CD4-positive, alpha-beta T cell (primary cell): ENCODE measurements at places on chromosomes 7 and 10.

- no peak overlapping the region for H3K4me3 ChIP-seq
- H3K27ac ChIP-seq = no peak overlapping the region
- H3K36me3 ChIP-seq = no peaks in the 10 kb centered on the region
- H3K27me3 ChIP-seq = no peaks in the 10 kb centered on the region
Measured at GRCh38 chr10:127440371-127440770, 108.7 kb upstream of the NPS start.

- no peaks in the 10 kb centered on the region for H3K27me3 ChIP-seq
- no peak overlapping the region for H3K4me3 ChIP-seq
- no peaks in the 10 kb centered on the region for H3K4me1 ChIP-seq
- no peak overlapping the region for H3K27ac ChIP-seq
Measured at GRCh38 chr10:131706952-131707351, 193.9 kb upstream of the PPP2R2D start.

- H3K27ac ChIP-seq = no peak overlapping the region
- H3K4me1 ChIP-seq = no peaks in the 10 kb centered on the region
- no peak for DNase-seq
- H3K4me3 ChIP-seq = no peak overlapping the region
- H3K36me3 ChIP-seq = no peaks in the 10 kb centered on the region
Measured at GRCh38 chr7:157699357-157700013, 362.7 kb downstream of the DNAJB6 start.

DNA sequence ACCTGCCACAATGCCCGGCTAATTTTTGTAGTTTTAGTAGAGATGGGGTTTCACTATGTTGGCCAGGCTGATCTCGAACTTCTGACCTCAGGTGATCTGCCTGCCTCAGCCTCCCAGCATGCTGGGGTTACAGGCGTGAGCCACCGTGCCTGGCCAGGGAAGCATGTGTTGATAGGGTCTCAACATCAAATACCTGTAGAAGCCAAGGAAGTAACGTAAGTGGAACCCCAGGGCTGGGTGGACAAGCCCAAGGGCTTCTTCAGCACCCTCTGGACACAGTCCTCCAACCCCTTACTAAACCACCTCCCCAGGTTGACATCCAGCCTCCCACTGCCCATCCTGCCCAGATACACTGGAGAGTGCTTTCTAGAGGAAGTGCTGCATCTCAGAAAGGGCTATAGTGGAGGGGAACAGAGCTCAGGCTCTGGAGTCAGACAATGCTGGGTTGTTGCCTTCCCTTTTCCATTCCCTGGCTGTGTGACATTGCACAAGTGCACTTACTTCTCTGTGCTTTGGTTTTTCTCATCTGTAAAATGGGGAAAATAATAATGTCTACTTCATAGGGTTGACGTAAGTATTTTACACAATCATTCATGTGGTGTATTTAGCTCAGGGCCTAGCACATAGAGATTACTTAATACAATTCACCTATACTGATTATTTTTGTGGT lies 73.9 kb upstream of the KAT6B start:
- H3K4me3 ChIP-seq = no peak overlapping the region
- no peak for DNase-seq
- no peaks in the 10 kb centered on the region for H3K36me3 ChIP-seq

GRCh38 chr10:101099901-101100300 lies 31.2 kb upstream of the TLX1 start:
- peaks cover 35% of the 10 kb centered on the region for H3K27me3 ChIP-seq
- H3K4me3 ChIP-seq = no peak overlapping the region
- H3K36me3 ChIP-seq = no peaks in the 10 kb centered on the region
- H3K27ac ChIP-seq = no peak overlapping the region
- no peak for DNase-seq

GRCh38 chr7:72101444-72101843 lies 310.7 kb downstream of the CALN1 start:
- no peak for DNase-seq
- H3K36me3 ChIP-seq = no peaks in the 10 kb centered on the region
- no peak overlapping the region for H3K4me3 ChIP-seq
- no peaks in the 10 kb centered on the region for H3K4me1 ChIP-seq
- no peak overlapping the region for H3K27ac ChIP-seq

GRCh38 chr10:7667262-7668141 lies 736 bp upstream of the ITIH5 start:
- no peaks in the 10 kb centered on the region for H3K36me3 ChIP-seq
- peaks cover 24% of the 10 kb centered on the region for H3K27me3 ChIP-seq
- H3K4me3 ChIP-seq = peak overlapping the region; percentile 26
- H3K4me1 ChIP-seq = peaks cover 16% of the 10 kb centered on the region

GRCh38 chr7:19009936-19010280 lies 107.5 kb downstream of the TWIST1 start:
- H3K36me3 ChIP-seq = no peaks in the 10 kb centered on the region
- no peaks in the 10 kb centered on the region for H3K4me1 ChIP-seq
- no peaks in the 10 kb centered on the region for H3K27me3 ChIP-seq
- no peak overlapping the region for H3K4me3 ChIP-seq
- no peak for DNase-seq
- no peak overlapping the region for H3K27ac ChIP-seq

DNA sequence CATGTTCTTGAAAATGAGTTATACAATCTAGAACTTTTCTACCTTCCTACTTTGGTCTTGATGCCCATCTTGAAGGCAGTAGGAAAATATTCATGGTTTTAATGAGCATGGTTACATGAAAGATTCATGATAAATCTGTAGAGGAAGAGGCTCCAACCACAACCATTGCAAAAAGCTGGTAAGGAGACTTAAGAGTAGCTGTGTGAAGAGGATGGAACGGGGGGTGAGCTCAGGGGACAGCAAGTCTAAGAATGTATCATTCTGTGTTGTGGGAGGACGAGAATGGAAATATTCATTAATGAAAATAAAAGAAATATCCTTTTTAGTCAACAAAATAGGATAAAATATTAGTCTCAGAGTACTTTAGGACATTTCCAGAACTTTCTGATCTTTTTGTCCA lies 81.1 kb downstream of the BMPER start:
- no peak overlapping the region for H3K27ac ChIP-seq
- no peaks in the 10 kb centered on the region for H3K27me3 ChIP-seq
- no peak overlapping the region for H3K4me3 ChIP-seq
- no peak for DNase-seq
- no peaks in the 10 kb centered on the region for H3K4me1 ChIP-seq

GRCh38 chr10:29039677-29040189 lies 249.1 kb upstream of the LYZL1 start:
- H3K4me1 ChIP-seq = no peaks in the 10 kb centered on the region
- no peaks in the 10 kb centered on the region for H3K36me3 ChIP-seq
- no peaks in the 10 kb centered on the region for H3K27me3 ChIP-seq

DNA sequence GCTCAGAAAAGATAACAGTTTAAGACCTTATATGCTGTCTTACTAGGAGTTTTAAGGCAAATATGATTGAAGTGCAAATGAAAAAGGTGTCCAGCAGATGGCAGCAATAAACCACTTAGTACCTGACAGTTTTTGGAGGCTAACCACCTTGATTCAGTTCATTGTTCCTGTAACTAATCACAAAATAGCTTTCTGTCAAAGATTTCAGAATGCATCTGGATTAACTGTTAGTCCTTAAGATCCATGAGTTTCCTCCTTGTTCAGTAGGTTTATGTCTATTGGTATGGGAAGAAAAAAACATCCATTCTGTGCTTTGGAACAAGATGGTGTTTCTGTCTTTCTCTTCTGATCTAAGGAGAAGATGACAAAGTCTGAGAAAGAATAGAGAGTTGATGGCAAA lies 46.6 kb downstream of the CCSER2 start:
- no peak overlapping the region for H3K27ac ChIP-seq
- no peak for DNase-seq
- H3K4me3 ChIP-seq = no peak overlapping the region
- peaks cover 48% of the 10 kb centered on the region for H3K36me3 ChIP-seq
- H3K27me3 ChIP-seq = no peaks in the 10 kb centered on the region

DNA sequence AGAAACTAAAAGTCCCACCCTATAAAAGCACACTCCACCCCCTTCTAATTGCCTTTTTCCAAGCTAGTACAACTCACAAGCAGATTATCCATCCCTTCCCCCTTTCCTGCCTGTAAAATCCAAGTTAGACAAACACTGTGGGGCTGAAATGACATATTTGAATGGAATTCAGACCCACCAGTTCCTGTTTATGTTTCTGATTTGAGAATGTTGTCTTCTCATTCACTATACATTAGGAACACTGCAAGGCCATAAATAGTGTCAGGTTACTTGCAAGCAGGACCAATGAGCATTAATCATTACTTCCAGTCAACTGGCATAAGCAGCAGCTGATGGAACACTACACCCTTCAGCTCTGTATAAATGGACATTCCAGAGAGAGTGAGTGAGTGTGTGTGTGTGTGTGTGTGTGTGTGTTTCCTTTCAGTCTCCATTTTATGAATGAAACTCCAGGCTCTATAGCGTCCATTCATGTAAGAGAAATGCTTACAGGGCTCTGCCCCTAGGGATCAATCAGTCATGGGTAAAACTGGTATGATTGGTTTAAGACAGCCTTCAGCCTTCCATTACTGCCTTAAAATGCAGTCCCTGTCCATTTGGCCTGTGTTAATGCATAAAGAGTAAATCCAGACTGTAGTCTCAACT lies 69.3 kb downstream of the ETV1 start:
- no peaks in the 10 kb centered on the region for H3K4me1 ChIP-seq
- no peaks in the 10 kb centered on the region for H3K36me3 ChIP-seq
- no peak overlapping the region for H3K27ac ChIP-seq
- DNase-seq = no peak
- no peaks in the 10 kb centered on the region for H3K27me3 ChIP-seq

DNA sequence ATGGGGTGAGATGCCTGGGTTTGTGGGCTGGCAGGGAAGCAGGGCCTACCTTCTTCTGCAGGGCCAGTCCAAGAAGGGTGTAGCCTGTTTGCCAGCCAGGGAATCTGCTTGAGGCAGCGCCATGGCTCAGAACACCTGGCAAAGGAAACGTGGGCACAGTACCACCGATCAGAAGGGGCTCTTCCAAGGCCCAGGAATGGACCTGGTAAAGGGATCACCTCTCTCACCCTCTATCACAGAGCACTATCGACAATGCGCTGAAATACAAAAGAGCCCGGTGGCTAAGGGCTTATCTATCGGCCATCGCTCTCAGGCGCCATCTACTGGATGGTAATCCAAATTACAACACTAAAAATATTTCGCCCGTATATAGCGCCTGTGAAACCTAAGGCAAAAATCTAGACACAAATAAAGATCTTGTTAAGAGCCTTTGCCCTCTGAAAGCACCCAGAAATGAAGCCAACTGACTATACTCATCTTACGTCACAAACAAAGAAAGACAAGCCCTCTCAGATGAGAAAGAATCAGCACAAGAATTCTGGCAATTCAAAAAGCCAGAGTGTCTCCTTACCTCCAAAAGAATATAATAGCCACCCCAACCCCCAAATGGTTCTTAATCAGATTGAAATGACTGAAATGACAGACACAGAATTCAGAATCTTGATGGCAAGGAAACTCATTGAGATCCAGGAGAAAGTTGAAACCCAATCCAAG lies 217.8 kb upstream of the HPS1 start:
- H3K36me3 ChIP-seq = no peaks in the 10 kb centered on the region
- H3K27ac ChIP-seq = no peak overlapping the region
- H3K4me3 ChIP-seq = no peak overlapping the region
- peaks cover 3% of the 10 kb centered on the region for H3K27me3 ChIP-seq
- DNase-seq = peak; percentile 5
- H3K4me1 ChIP-seq = no peaks in the 10 kb centered on the region

- H3K27me3 ChIP-seq = no peaks in the 10 kb centered on the region
- H3K4me1 ChIP-seq = no peaks in the 10 kb centered on the region
- H3K36me3 ChIP-seq = peaks cover 36% of the 10 kb centered on the region
- H3K27ac ChIP-seq = no peak overlapping the region
Measured at GRCh38 chr7:32587411-32587948, 92.2 kb downstream of the AVL9 start.

- DNase-seq = no peak
- H3K4me1 ChIP-seq = no peaks in the 10 kb centered on the region
- H3K36me3 ChIP-seq = no peaks in the 10 kb centered on the region
- no peak overlapping the region for H3K4me3 ChIP-seq
Measured at GRCh38 chr7:132548489-132549078, 27.7 kb downstream of the PLXNA4 start.

DNA sequence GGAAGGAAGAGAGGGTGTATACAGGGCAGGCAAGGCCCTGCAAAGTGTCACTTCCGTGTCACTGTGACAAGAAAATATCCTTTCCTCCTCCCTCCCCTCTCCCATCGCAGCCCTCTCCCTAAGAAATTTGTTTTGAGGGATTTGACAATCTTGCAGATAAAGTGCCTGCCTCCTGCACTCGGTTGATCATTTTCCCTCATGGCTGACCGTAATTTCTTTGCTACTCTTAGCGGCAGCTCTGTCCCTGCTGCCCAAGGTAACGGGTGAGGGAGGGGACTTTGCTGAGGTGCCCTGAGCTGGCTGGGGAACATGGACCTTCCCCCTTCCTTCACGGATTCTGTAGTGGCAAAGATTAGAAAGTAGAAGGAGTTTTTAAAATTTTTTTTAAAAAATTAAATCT lies 179.1 kb downstream of the TCF7L2 start:
- no peaks in the 10 kb centered on the region for H3K36me3 ChIP-seq
- no peak overlapping the region for H3K27ac ChIP-seq
- no peak overlapping the region for H3K4me3 ChIP-seq
- no peak for DNase-seq
- peaks cover 25% of the 10 kb centered on the region for H3K27me3 ChIP-seq
- H3K4me1 ChIP-seq = no peaks in the 10 kb centered on the region

GRCh38 chr7:67489881-67490280 lies 493.2 kb downstream of the TYW1 start:
- no peaks in the 10 kb centered on the region for H3K36me3 ChIP-seq
- DNase-seq = no peak
- H3K4me1 ChIP-seq = no peaks in the 10 kb centered on the region
- H3K27ac ChIP-seq = no peak overlapping the region
- H3K4me3 ChIP-seq = no peak overlapping the region
- no peaks in the 10 kb centered on the region for H3K27me3 ChIP-seq

- peaks cover 24% of the 10 kb centered on the region for H3K4me1 ChIP-seq
- H3K27ac ChIP-seq = no peak overlapping the region
- no peaks in the 10 kb centered on the region for H3K27me3 ChIP-seq
- no peak overlapping the region for H3K4me3 ChIP-seq
- DNase-seq = no peak
Measured at GRCh38 chr7:28155964-28156363, 24.6 kb downstream of the JAZF1 start.

DNA sequence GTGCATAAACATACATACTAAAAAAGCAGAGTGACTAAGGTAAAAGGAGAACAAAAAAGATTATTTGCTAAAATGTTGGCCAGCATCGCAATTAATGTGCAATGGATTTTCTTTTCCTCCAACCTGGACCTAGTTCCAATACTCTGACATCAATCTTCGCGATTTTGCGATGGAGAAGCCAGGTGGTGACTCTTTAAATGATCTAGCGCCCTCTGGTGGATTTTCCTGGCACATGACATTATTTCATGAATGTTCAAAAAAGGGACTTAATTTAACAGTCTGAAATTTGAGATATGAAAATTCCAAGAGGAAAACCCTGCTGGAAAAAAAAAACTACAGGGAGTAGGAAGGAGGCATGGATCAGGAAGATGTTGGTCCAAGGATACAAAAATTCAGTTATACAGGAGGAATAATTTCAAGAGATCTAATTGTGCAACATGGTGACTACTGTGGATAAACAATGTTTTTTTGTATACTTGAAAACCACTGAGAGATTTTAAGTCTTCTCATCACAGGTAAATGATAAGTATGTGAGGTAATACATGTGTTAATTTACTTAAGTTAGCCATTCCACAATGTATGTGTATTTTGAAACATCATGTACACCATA lies 4.3 kb upstream of the KCNMA1 start:
- peaks cover 16% of the 10 kb centered on the region for H3K27me3 ChIP-seq
- peaks cover 2% of the 10 kb centered on the region for H3K4me1 ChIP-seq
- H3K36me3 ChIP-seq = no peaks in the 10 kb centered on the region
